RWPE1 (cell line): ENCODE measurements at places on chromosomes 1 and 21.

GRCh38 chr1:18716785-18717678, 86.4 kb downstream of the PAX7 start:
- DNase-seq, result no peak

DNA sequence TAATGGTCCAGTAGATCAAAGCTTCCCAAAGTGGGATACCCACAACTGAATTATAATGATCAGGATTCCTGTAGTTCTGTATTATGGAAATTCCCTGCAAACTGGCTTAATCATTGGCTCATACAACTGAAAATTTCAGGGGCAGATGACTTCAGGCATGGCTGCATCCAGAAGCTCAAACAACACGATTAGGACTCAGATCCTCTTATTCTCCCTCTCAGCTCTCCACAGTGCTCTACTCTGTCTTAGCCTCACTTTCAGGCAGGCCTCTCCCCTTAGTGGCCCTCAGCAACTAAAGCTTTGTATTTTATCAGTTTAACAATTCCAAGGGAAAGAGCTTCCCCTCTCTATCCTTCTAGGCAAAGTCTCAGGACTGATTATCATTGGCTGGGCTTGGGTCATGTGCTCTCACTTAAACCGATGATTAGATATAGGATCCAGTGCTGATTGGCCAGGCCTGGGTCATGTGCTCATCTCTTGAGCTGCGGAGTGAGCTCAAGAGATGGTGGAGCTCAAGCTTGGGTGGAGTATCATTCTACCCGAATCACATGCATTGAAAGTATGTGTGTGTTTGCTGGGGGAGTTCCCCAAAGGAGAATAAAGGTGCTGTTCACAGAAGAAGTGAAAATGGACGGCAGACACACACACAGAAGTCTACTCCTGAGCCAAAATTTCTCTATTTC, 57.9 kb upstream of the RUNX3 start:
- DNase-seq, result no peak

- no peak for DNase-seq
Measured at GRCh38 chr1:63626222-63626621, 33.0 kb downstream of the PGM1 start.

GRCh38 chr1:28540651-28541050, 12.2 kb upstream of the TRNAU1AP start:
- DNase-seq, result no peak

DNA sequence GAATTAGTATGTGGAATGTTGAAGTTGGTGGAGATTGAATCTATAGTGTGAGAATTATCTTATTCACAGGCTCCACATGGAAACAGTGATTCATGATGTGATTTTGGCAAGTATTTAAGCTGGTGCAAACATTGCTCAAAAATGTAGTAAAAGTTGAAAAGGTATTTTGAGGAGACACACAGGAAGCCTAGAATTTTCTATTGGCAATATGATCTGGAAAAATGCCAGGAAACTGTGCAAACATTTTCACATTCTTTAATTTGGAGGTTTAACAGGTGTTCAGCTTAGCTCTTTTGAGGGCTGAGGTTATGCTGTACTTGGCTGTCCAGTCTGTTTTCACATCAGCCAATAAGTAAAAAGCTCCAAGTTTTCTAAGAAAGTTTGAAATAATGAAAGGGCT, 327.3 kb downstream of the RWDD3 start:
- no peak for DNase-seq

DNA sequence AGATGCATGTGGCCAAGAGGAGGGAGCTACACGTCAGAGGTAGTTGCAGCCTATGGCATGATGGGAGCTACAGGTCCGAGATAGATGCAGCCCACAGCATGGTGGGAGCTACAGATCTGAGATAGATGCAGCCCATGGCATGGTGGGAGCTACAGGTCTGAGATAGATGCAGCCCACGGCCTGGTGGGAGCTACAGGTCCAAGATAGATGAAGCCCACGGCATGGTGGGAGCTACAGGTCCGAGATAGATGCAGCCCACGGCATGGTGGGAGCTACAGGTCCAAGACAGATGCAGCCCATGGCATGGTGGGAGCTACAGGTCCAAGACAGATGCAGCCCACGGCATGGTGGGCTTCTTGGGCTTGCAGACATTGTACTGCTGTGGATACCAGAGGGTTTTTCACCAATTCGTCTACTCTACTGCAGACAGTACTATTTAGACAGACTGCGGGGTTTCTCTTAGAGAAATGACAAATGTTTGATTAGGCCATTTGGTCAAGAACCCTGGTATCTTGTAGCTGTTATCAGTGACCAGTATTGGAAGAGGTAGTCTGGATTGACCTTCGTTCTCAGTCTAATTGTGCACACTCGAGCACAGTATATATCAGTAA, 127.4 kb downstream of the DHRS3 start:
- no peak for DNase-seq

GRCh38 chr21:39630191-39630591, 17.5 kb downstream of the B3GALT5 start:
- DNase-seq, result no peak

GRCh38 chr1:223720971-223721591, 8.7 kb downstream of the CAPN2 start:
- DNase-seq, result no peak

GRCh38 chr1:145720878-145721671, 1.8 kb downstream of the CD160 start:
- peak; percentile 59 for DNase-seq

- peak; percentile 44 for DNase-seq
Measured at GRCh38 chr21:34580181-34580700, 34.7 kb downstream of the RCAN1 start.

DNA sequence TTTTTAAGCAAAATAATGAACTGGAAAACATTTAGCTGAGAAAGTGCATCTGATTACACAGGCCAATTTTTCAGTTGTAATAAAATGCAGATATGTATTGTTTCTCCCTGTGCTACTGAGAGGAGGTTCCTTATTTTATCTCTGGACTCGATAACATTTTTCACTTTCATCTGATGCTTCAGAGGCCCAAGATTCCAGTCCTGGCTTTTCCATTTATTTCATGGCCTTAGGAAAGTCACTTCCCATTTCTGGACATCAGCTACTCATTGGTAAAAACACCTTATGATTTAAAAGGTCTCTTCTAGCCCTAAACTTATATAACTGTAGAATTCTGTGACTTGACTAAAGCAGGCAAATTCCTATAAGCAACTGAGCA, 203.5 kb downstream of the HHAT start:
- no peak for DNase-seq

DNA sequence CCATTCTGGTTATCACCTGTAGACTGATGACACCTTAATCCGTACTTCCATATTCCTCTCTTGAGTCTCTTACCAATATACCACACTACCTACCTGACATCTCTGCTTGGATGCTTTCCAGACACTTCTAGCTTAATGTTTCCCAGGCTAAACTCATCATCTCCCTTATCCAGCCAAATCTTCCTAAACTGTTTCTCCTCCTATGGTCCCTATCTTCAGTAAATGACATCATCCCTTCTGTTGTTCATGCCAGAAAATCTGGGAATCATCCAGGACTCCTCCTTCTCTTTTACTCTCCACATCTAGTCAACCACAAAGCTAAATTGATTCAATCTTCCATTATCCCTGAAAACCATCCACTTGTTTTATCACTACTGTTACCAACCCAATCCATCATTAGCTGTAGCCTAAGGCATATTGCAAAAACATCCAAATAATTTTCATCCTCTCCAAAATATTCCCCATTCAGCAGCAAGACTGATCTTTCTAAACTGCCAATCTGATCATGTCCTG, 464.1 kb upstream of the BEND5 start:
- DNase-seq, result no peak

GRCh38 chr1:61284248-61284854, 202.0 kb downstream of the NFIA start:
- no peak for DNase-seq

DNA sequence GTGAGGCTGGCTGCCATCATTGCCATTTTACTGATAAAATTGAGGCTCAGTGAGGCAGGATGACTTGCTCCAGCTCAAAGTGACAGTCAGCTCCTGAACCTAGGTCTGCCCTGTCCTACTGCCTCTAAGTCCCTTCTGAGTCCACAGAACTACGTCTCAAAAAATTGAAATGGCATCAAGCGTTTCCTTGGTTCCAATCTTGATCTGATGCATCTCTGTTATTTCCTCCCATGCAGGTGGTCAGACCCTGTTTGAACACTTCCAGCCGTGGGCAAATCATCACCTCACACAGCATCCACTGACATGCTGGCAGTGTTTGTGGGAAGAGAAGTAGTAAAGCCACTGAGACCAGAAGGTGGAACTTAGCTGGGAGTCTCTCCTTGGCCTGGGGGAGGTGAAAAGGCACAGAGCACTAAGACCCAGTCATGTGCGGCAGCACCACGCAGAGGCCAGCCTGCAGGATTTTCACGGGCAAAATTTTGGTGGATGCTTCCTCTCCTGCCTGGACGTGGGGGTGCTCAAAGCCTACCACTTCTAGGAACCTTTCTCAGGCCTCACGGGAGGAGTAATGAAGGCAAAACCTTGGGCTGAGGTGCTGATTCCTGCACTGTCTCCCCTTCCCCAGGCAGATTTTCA, 7.8 kb upstream of the CPLANE2 start:
- DNase-seq, result no peak

DNA sequence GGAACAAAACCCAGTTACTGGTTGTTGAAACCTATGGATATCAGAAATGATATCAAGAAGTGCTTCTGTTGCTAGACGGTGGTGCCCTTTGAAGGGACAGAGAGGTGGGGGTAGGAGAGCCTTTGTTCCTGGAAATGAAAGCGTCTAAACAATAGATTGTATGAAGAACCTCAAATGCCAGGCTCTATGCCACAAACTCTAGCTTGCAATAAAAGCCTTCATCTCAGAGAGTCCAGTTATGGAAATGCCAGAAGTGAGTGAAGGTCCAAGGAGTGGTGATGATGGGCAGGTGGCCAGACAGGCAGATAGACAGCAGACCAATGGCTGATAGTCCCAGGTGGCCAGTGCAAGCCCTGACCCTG, 414.1 kb upstream of the PROX1 start:
- DNase-seq, result no peak
